ENCODE measurements at places on chromosomes 1 and 21.

- no peak for DNase-seq
Observed at GRCh38 chr21:38661889-38662568, 143.7 kb upstream of the ETS2 start.

GRCh38 chr1:68454534-68454933 is 4.8 kb upstream of the RPE65 start:
- DNase-seq: no peak

DNA sequence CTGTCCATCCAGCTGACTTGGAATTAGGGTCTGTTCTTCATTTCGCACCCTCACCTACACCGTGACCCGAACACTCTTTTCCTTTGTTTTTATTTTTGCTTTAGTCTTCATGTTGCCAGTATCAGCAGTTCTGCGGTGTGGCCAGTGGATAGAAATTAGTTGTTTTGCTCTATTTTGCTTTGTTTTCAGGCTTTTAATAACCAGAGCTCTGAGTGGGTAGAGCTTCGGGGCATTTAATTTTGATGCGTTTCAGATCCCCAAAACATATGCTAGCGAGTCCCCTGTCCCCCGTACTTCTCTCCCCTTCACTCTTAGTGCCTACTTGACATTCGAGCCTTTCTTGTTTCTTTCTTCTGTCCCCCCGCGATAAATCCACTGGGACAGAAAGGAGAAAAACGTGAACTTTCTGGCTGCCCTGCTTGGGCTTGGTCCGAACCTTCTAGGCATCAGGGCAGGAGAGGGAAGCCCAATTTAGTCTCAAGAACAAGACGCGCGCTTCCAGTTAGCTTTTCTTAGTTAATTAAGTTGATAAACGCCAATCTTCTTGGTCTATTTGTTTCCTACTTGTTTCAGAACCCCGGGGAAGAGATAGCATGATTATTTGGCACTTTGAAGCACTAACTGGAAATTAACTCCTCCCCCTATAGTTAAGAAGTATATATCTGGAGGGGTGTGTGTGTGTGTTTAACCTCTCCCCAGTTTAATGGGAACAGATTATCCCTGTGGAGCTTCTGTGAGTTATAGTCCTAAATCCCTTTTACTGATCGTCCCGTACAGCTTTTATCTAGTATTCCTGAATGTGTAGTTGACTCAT is 839 bp downstream of the SWT1 start:
- DNase-seq: no peak

GRCh38 chr1:15847893-15848142 is 311 bp downstream of the SPEN start:
- no peak for DNase-seq

DNA sequence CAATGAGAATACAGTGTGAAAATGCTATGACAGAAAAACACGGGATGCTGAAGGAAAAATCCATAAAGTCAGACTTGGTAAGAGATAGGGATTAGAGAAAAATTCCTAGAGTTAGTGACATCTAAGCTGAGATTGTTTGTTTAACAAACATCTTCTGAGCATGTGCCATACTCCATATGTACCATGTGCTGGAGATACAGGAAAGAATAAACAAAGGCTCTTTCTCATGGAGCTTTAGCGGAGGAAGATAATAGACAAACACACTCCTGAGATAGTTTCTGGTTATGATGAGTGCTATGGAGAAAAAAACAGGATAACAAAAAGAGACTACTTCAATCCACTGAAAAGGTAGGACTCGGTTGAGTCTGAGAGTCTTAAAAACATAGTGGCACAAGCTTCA is 22.0 kb upstream of the AIM2 start:
- no peak for DNase-seq

- no peak for DNase-seq
Observed at GRCh38 chr1:164794356-164794755, 235.4 kb downstream of the PBX1 start.

- no peak for DNase-seq
Observed at GRCh38 chr1:96365076-96365475, 356.5 kb upstream of the PTBP2 start.

GRCh38 chr1:199160521-199161318 is 521.9 kb downstream of the PTPRC start:
- no peak for DNase-seq

DNA sequence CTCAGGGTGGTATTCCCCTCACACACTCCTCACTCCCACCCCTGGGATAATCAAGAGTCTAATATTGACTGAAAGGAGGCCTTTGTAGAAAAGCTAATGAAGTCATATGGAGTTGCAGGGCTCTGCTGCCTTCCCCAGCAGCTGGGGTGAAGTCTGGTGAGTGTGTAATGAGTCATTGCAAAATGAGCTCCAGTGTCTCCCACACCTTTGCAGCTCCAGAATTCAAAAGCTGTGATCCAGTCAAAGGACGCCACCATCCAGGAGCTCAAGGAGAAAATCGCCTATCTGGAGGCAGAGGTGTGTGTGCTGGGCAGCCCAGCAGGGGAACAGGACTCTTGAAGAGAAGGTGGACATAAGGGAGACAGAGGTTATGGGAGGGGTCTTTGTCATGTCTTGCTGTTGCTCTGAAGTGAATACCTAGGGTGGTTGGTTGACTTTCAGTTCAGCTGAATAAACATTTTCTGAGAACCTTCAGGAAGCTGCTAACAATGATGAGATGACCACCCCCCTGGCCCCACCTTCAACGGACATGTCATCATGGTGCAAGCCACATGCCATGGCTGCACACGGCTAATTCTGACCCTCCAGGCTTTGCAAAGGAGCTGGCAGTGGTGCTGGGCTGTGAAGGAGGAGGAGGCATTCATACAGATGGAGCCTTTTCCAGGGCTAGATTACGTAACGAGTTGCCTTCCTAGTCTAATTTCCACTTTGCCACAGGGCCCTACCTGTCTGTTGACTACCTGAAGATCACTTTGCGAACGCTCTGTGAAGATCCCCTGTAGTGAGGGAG is 32.2 kb upstream of the SNX27 start:
- no peak for DNase-seq

GRCh38 chr1:65421351-65422025 is 1.0 kb downstream of the LEPR start:
- no peak for DNase-seq

GRCh38 chr1:116769994-116770393 is 15.8 kb downstream of the CD2 start:
- no peak for DNase-seq

- DNase-seq: no peak
Observed at GRCh38 chr1:52751589-52752483, 25.6 kb downstream of the ZYG11B start.

GRCh38 chr1:200907611-200908097 is 13.0 kb downstream of the INAVA start:
- DNase-seq: peak; percentile 86

GRCh38 chr1:114130846-114131525 is 22.7 kb downstream of the SYT6 start:
- no peak for DNase-seq

DNA sequence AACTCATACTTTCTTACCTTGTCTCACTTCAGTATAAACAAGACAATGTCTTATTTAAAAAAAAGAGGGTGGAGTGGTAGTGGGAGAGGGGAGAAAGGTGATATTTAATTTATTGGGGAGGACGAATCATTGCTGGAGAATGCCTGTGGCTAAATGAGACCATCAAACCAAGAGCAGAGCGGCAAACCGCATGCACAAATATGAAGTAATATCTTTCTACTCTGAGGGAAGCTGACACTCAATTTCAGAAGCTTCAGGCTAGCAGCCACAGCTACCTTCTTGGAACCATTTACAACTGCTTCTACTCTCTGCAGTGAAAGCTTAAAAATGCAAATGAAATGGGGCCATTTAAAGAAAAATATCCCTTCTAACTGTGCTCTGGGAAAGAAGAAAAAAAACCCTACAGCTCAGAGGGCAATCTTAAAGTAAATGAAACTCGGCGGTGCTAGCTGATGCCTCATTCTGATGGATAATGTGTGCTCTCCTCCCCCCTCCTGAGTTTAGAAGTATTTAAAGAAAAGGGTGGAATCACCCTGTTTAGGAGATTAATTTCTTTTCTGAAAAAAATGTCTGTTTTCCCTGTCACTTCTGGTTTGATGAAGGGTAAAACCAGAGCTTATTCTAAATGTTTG is 178.2 kb upstream of the CAMK1G start:
- no peak for DNase-seq

- DNase-seq: no peak
Observed at GRCh38 chr1:63888984-63889383, 115.2 kb downstream of the ROR1 start.

- no peak for DNase-seq
Observed at GRCh38 chr1:231827337-231828105, 200.9 kb downstream of the DISC1 start.

GRCh38 chr1:87785386-87785785 is 456.7 kb downstream of the LMO4 start:
- no peak for DNase-seq

GRCh38 chr1:28775121-28775942 is 36.6 kb upstream of the OPRD1 start:
- no peak for DNase-seq

GRCh38 chr21:15353546-15353945 is 288.7 kb upstream of the NRIP1 start:
- no peak for DNase-seq

- DNase-seq: no peak
Observed at GRCh38 chr1:17886838-17887441, 131.8 kb downstream of the ACTL8 start.

- no peak for DNase-seq
Observed at GRCh38 chr1:84001501-84001900, 2.6 kb upstream of the TTLL7 start.

GRCh38 chr1:157034137-157034800 is 11.3 kb downstream of the ARHGEF11 start:
- no peak for DNase-seq

GRCh38 chr1:203026666-203027663 is 674 bp downstream of the PPFIA4 start:
- DNase-seq: no peak

GRCh38 chr1:17348593-17349234 is 23.3 kb upstream of the PADI6 start:
- DNase-seq: no peak

GRCh38 chr1:32380057-32380456 is 14.2 kb downstream of the BSDC1 start:
- DNase-seq: no peak

- no peak for DNase-seq
Observed at GRCh38 chr1:243719476-243719875, 130.6 kb downstream of the AKT3 start.

GRCh38 chr1:224502459-224503160 is 68.0 kb upstream of the WDR26 start:
- no peak for DNase-seq

GRCh38 chr1:219498666-219499065 is 114.2 kb downstream of the ZC3H11B start:
- no peak for DNase-seq

DNA sequence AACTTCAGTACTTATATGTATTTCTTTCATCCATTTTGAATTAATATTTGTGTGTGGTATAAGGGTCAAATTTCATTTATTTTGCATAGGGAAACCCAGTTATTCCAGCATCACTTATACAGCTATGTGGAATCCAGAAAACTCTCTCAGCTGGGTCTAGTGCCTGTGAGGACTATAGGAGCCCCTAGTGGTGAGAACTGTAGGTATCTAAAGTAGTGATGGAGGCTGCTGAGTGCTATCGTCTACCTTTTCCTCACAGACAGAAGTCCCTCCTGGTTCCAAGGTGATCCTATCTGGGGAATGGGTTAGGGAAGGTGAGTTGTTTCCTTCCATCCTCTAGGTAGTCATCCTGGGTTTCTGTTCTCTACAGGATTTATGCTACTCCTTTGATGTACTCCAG is 352.0 kb upstream of the C1orf87 start:
- no peak for DNase-seq

DNA sequence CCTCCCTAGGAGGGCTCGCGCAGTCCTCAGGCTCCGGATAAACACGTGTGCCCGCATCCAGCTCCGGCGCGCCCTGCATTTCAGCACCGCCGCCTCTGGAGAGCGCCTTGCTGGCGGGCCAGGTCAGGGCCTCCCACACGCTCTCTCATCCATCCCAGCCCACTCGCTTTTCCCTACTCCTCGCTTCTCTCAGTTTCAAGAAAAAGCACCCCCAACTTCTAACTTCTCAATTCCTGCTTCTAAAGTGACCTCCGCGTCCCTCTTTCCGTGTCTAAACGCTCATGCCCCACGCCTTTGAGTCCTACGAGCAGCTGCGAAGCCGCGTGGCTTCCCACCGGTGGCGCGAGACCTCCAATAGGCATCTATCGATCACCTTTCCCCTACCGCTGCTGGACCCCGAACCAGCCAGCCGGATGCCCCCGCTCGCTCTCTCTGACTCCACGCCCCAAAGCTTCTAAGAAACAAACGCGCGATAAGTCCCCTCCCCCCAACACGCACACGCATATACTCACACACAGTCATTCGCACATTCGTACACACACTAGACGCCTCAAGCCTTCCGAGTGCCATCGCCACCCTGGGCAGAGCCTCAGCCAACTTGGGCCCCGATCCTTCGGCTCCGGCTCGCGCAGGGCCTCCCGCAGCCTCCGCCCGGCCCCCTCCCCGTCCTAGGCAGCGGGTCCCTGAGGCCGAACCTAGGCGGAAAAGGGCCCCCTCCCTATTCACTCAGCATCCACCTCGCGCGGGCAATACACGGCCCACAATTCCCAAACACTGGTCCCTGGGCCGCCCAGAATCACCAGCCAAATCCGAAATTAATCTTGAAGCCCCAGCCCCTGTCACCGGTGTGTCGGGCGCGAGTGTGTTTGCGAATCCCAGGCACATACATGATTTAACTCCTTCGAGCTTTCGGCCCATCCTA is 1.1 kb downstream of the NMNAT2 start:
- DNase-seq: no peak

All from SIG-M5 (cell line).